ENCODE measurements at places on chromosomes 3 and 15. TPM values are rescaled to one million over a fixed set of nuclear protein-coding genes. Genes with fewer than 3 reads are reported as not detected.

DNA sequence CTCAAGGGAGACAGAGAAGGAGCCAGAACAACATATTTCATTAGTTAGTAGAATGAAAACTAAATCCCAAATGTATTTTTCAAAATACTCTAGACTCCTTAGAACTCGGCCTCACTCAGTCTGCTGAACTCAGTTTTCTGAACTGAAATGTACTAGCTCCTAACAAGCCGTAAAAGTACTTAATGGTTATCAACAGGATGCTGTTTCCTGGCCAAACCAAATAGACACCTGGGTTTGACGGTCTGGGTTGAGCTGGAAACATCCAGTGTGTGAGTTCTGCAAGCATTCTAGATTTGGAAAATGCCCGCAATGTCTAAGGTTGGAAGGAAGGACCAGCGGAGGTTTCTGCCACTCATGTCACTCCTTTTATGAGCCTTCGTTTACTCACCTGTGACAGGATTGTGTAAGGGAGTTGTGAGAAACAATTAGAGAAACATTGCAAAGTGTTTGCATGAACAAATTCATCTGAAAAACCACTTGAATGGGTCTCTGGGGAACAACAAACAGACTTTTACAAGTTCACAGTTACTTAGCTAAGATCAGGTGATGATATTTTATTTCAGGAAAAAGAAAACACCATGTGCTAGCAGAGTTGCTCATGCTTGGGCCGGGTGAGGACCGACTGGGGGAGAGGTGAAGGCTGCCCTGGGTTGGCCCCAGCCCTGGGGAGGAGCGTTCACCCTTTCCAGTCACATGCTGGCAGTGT lies 151.0 kb downstream of the ALDH1A2 start:
- DNase-seq = no peak

DNA sequence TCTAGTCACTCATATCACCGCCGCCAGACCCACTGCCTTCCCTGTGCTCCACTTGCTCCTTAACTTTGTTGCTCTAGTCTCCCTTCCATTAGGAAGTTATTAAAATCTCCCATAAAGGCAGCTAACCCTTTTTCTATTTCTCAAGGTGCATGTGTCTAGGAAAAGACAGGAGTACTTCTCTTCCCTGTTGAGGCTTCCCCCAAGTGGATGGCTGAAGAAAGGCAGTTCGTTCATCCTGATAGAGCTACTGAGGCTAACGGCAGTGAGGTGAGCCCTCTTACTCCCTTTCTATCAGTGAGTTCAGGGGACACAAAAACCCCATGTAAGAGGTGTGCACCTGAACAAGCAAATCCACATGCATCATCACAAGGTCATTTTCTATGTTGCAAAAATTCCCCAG lies 397.8 kb downstream of the IGSF11 start:
- peak; percentile 38 for DNase-seq

DNA sequence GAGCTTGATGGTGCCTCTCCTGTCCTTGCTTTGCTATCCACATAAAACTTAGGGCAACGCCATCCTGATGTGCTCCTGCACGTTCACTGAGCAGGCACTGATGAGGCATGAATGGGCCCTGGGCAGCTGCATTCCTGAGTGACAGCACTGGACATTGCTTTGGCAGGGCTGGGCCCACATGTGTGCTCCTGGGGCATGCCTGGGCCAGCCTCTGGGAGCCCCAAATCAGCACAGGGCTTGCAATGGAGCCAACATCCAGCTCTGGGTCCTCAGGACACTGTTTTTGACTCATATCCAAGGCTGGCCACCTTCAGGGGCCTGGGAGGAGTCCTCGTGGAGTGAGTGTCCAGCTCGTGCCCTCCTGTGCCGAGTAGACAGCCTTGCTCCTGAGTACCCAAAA lies 5.9 kb upstream of the TKT start:
- DNase-seq = no peak

GRCh38 chr3:126156468-126156867 lies 23.9 kb downstream of the ALDH1L1 start:
- no peak for DNase-seq

Gene PTPRG
- 46.4 TPM for total RNA-seq

DNA sequence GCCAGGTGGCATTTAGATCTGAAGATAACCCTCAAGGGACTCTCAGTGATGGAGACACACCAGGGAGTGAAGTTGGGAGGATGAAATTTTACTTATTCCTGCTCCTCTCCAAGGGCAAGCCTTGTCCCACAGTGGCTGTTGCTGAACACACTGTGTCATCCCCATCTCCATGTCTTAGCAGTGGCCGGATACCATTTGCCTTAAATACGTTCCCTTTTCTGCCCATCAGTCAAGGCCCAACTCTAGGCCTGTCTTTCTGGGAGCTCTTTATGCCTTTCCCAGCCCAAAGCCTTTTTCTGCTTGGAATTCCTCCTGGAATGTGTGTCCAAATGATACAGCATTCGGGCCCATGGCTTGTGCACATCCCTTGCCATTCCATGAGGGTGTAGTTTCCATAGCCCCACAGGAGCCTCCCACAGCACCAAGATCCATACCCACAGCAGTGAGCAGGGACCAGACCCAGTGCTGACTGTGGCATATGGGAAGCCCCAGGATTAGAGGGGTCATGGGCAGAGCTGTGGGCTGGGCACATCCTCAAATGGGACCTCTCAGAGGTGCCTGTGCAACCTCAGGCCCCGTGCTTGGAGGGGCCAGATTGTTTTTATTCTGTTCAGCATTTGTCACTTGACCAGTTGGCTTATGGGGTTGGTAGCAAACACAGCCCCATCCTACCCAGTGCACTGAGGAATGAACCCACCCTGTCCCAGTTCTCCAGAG lies 63.7 kb upstream of the PRR23C start:
- no peak for DNase-seq

DNA sequence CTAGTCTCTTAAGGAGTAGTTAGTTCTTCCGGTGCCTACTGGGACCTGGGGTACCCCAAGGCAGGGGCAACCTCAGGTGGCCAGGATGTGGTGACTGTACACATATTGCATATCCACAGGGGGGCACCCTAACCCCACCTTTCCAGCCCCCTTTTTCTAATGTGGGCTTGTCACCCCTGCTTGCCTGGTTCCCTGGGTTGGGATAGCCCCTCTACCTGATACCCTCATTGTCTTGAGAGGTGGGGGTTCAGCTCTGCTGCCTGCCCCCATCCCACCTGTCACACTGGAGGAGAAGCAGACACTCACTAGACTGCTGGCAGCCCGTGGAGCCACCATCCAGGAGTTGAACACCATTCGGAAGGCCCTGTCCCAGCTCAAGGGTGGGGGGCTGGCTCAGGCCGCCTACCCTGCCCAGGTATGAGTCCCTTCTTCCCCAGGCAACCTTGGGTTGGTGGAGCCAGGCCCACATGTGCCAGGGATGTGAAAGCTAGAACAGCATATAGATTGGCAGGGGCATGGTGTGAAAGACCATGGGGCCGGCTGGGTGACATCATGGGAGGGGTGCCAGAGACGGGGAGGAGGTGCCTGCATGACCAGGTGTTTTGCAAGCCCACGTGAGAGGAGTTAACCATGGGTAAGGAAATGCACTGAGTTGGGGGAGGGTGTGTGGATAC lies 4.0 kb downstream of the GLYCTK start:
- peak; percentile 65 for DNase-seq

Measured in Caco-2 (cell line).